ENCODE measurements at places on chromosomes 1 and 21.

GRCh38 chr1:1157033-1157365 is 16.7 kb upstream of the TTLL10 start:
- DNase-seq: no peak

- DNase-seq: no peak
Measured at GRCh38 chr1:101996825-101997465, at the start of gene OLFM3. Gene OLFM3, minus strand, starts transcription at chr1:101996926.

GRCh38 chr1:31579374-31579773 is 3.1 kb downstream of the TINAGL1 start:
- DNase-seq: no peak

DNA sequence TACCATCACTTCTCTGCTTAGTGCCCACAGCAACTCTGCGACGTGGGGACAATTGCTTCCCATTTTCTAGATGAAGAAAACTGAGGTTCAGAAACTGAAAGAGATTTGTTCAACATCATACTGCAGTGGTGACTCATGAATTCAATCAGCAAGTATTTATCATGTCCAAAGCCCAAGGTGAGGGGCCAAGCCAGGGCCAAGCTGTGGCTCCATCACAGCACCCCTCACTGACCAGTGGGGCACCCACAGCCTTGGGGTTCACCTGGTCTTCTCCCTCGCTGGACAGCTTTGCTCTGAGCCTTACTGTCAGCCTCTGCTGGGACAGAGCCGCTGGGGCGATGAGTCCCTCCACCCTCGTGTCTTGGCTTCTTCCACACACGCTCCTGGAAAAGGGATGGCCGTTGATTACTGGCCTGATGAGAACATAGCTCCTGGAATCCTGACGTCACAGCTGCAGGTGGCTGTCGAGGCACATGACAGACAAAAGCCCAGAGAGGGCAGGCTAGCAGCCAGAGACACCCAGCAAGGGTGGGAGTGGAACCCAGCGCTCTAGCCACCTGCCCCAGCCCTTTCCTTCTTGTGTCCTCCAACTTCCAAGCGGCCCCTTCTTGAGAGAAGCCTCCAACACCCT is 6.2 kb downstream of the EDN2 start:
- DNase-seq: no peak

GRCh38 chr1:204438628-204439027 is 27.0 kb upstream of the PPP1R15B start:
- DNase-seq: no peak

- no peak for DNase-seq
Measured at GRCh38 chr1:116538544-116538943, 32.3 kb downstream of the CD58 start.

Data from stimulated activated CD8-positive, alpha-beta memory T cell treated with anti-CD3 and anti-CD28 coated beads, Interleukin-15, amount 100 ng/mL, for 48 hours (primary cell).